ENCODE measurements at places on chromosomes 2 and 18. TPM values are rescaled to one million over a fixed set of nuclear protein-coding genes. Genes with fewer than 3 reads are reported as not detected.

DNA sequence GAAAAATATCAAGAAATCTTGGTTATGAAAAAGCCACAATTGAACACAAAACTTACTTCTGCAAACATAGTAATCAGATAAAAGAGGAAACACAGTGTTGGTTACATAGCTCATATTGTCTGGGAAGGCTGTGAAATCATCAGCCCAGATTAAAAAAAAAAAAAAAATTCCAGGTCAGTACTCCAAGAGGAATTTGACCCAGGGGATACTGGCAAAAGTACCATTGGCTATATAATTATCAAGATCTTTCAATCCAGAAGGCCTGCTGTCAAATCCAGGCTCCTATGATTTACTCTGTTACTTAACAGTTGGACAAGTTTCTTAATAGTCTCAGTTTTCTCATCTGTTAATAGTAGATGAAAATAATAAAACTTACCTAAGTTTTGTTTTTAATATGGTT is 12.9 kb upstream of the IKZF2 start:
- DNase-seq: no peak

- DNase-seq: no peak
Observed at GRCh38 chr2:11239666-11240462, 84.6 kb downstream of the SLC66A3 start.

ZBTB7C gene
- 1.6 TPM for total RNA-seq

- DNase-seq: no peak
Observed at GRCh38 chr2:52968043-52968442, 799.6 kb upstream of the CHAC2 start.

DNA sequence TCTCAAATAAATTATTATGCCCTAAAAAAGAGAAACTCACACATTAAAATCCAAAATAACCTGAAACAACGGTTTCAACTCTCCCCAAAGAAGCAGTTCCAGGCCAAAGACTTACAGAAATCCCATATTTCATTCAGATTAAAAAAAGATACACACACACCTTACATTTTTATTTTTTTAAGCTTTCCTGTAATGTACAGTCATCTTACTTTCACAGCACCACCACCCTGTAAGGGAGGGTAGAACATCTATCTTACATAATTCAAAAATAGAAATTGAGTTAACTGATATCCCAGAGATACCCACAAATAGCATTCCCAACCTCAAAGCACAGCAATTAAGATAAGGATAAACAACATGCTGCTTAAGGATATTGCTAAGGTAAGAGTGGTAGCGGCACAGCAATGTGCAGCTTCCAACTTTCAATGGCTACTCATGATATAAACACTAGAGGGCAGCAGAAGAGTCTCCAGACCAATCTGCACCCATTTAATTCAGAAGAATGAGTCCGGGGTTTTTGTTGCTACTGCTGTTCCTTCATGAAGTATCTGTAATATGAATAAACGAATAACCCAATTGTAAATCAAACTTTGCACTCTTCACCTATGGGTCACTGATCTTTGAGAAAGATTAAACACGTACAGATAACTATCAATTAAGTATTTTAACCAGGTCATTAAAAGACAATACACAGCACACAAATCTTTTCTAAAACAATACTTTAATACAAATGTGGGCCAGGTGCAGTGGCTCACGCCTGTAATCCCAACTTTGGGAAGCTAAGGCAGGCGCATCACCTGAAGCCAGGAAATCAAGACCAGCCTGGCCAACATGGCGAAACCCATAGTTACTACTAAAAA is 11.3 kb downstream of the GFPT1 start:
- no peak for DNase-seq

DNA sequence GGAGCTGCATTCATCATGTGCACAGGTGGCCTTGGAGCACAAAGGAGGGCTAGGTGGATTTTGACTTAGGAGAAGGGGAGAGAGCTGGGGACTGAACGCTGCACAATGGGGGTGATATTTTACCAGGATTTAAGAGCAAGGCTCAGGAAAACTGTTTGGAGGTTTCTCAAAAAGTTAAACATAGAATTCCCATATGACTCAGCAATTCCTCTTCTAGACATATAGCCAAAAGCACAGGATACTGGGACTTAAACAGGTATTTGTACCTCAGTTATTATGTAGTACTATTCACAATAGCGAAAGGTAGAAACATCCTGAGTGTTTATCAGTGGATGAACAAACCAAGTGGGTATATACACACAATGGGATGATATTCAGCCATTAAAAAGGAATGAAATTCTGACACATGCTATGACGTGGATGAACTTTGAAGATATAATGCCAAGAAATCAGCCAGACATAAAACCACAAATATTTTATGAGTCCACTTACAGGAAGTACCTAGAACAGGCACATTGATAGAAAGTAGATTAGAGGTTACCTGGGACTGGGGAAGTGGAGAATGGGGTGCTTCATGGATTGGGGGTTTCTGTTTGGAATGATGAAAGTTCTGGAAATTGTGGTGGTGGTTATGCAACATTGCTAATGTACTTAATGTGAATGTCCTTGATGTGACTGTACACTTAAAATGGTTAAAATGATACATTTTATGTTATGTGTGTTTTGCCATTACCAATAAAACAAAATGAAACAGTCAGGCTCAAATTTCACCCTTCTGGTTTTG is 216.9 kb downstream of the HAUS1 start:
- DNase-seq: no peak

Data from frontal cortex (tissue), 4 donors.